ENCODE measurements at places on chromosomes 7 and 10.

GRCh38 chr10:95328013-95328412 is 37.2 kb upstream of the PDLIM1 start:
- no peak for DNase-seq

DNA sequence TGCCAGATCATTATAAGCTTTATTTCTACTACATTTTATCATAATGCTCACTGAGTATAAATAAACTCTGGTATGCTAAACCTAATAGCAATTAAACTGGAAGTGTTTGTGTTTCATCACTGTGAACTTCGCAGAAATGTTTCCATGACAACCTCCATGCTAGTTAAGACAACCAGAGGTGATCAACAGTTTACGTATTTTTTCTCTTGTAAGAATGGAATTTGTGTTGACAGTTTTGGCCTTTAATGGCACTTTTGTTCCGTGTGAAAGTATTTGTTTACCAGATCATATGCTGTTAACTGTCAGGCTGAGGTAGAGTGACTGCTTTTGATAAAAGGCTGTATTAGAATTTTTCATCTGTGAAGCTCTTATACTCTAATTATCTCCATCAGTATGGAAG is 212.1 kb upstream of the PPP1R3A start:
- peak; percentile 63 for DNase-seq

GRCh38 chr7:124084024-124084423 is 51.2 kb upstream of the TMEM229A start:
- peak; percentile 2 for DNase-seq

DNA sequence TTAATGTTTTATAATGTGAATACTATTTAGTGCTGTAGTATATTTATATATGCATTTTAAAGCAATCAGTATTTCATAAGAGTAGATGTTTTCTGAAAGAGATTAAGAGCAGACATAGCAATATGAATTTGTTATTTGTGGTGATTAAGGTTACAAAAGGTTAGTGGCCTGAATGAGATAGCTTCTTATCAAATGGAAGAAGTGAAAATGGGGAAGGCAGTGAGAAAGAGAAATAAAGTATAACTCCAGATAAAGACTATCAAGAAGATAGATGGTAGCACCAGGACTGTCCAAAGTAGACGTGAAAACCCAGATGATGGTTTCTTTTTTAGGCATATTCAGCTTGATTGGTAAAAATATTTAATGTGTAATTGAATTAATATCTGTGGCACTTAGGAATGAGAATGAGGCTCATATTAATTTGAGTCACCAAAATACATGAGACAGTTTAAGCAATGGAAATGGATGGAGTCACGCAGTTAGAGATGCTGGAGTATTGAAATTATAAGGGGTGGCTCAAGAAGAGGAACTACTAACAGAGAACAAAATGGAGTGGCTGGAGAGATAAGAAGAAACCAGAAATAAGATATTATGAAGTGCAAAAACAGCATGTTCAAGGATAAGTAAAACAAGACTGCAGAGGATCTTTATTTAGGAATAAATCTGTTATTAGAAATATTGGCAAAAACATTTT is 288.0 kb upstream of the SEMA3C start:
- no peak for DNase-seq

DNA sequence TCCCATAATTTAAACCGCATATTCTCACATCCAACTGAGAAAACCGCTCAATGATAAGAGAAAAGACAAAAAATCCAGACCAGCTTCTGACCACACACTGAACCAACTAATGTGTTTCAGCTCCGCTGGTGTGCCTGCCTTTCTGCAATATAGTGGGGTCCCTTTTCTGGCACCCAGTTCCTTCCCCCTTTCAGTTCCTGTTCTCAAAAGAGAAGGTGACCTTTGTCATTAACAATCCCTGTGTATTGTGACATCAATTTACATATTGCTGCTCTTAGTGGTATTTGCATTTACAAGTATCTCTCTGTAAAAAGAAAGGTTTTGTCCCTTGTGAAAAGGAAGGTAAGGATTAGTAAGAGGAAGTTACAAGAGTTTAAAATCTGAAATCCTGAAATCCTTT is 1.4 kb downstream of the PPP1R17 start:
- DNase-seq = no peak

- peak; percentile 35 for DNase-seq
These were observed 687.5 kb downstream of the SORCS3 start for GRCh38 chr10:105328503-105329133.

DNA sequence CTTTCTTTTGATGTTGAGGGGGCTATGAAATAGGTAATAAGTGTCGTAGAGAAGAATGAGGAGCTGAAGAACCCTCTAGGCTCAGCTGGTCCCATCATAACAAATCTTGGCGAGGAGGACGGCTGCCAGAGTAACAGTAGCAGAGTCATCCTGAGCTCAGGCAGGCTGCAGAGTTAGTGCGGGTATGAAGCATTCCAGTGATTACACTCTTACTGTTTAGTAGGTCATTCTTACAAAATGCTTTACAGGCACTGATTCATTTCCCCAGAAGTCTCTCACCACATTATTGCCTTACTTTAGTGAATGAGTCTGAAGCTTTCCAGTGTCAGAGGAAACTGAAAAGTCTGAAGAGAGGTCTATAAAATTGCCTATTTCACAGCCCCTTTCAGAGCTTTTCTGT is 43.9 kb upstream of the GPR158 start:
- no peak for DNase-seq

- no peak for DNase-seq
These were observed 44.9 kb upstream of the CNPY1 start for GRCh38 chr7:155591055-155591775.

- DNase-seq = peak; percentile 87
These were observed 25.9 kb downstream of the DGKI start for GRCh38 chr7:137820677-137821420.

GRCh38 chr7:35029311-35029710 is 8.0 kb downstream of the DPY19L1 start:
- DNase-seq = no peak

GRCh38 chr10:66586897-66587679 is 338.7 kb upstream of the LRRTM3 start:
- DNase-seq = no peak

DNA sequence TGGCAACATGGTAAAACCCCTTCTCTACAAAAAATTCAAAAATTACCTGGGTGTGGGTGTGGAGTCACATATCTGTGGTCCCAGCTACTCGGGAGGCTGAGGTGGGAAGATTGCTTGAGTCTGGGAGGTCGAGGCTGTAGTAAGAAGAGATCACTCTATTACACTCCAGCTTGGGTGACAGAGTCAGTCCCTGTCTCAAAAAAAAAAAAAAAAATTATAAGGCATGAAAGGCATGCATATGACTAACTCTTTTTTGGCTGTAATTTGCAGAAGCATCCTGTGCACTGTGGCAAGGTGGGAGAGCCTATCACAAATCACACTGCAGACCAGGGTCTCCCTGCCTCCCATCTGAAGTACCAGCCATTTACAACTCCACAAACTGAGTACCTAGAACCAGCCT is 14.1 kb upstream of the MYPN start:
- no peak for DNase-seq

DNA sequence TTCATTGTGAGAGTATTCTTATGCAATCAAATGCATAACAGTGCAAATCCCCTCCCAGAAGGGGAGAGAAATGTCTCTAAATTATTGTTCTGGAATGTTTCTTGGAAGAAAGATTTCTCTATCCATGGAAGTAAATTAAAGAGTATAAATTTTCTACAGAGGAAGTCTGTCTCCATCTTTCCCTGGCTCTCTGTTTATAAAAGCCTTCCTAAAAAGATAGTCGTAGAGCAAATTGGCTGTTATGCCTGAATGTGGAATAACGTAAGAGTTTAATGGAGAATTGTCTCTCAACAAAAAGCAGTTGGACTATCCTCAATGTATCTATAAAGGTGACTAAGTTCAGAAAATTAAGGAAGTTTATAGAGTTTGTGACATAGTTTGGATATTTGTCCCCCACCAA is 76.3 kb downstream of the GNAT3 start:
- DNase-seq = no peak

GRCh38 chr7:39102234-39102633 is 124.5 kb downstream of the POU6F2 start:
- DNase-seq = no peak

DNA sequence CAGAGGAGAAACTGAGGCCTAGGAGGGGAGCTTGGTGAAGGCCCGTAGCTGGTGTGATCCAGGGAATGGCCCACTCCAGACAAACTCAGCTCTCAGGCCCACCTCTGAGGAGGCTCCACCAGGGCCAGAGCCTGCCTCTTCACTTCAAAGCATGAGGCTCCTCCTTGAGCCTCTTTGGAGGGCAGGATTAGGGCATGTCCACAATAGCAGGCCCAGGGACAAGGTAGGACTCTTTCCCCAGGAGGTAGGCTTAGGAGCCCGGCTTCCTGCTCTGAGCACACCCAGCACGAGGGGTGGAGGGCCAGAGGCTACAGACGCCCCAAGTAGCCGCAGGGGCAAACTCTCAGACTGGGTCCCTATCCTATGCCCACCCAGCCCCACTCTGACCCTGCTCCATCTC is 164.6 kb upstream of the ZMIZ1 start:
- no peak for DNase-seq

GRCh38 chr7:47513741-47514241 is 68.1 kb downstream of the TNS3 start:
- DNase-seq = peak; percentile 85

GRCh38 chr7:71716690-71717089 is 584.7 kb downstream of the GALNT17 start:
- DNase-seq = no peak

GRCh38 chr10:96647466-96647865 is 60.7 kb upstream of the TM9SF3 start:
- no peak for DNase-seq

DNA sequence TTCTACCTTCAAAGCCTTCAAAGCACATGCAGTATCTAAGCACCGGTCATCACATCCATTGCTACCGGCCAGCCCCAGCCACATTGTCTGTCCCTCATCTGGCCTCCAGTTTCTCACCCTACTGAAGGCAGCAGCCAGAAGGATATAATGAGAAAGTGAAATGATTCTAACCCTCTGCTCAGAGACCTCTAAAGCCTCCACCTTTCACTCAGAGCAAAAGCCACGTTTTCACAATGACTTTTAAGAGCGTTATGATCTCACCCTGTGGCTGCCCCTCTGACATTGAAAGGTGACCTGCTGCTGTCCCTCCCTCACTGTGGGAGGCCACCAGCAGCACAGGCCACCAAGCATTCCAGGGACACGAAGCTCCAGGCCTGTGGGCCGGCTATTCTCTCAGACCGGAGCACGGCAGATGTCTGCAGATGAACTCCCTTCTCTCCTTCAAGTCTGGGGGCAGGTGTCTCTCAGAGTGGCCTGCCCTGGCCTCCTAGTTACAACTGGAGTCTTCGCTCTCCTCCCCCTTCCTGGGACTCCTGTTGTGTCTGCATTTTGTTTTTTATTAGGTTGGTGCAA is 94.9 kb upstream of the EEPD1 start:
- DNase-seq = no peak

GRCh38 chr7:40205992-40206391 is 71.2 kb downstream of the SUGCT start:
- DNase-seq = no peak

GRCh38 chr7:27759491-27759890 is 19.5 kb downstream of the TAX1BP1 start:
- DNase-seq = no peak

DNA sequence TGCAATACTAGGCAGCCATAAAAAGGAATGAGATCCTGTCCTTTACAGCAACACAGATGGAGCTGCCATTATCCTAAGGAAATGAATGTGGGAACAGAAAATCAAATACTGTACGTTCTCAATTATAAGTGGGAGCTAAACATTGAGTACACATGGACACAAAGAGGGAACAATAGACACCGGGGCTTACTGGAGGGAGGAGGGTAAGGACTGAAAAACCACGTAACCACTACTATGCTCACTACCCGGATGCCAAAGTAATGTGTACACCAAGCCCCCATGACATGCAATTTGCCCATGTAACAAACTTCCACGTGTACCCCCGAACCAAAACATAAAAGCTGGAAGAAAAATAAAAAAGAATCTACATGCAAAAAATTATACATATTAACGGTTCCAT is 587.0 kb downstream of the PARD3 start:
- no peak for DNase-seq

DNA sequence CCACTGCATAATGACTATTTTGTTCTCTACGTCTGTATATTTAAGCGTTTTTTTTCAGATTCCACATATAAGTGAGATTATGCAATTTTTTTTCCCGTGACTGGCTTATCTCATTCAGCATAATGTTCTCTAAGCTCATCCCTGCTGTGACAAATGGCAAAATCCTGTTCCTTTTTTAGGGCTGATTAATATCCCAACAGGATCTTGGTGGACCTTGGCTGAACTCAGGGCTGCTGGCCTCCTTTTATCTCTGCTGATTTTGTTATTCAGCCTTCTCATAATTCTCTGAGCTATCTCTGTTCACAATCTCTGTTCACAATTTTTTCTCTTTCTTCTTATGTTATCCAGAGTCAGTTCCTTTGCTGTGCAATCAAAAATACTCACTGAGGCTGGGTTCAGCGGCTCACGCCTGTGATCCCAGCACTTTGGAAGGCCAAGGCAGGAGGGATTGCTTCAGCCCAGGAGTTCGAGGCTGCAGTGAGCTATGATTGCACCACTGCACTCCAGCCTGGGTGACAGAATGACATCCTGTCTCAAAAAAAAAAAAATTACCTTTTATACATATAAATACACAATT is 1035.9 kb upstream of the AUTS2 start:
- no peak for DNase-seq

DNA sequence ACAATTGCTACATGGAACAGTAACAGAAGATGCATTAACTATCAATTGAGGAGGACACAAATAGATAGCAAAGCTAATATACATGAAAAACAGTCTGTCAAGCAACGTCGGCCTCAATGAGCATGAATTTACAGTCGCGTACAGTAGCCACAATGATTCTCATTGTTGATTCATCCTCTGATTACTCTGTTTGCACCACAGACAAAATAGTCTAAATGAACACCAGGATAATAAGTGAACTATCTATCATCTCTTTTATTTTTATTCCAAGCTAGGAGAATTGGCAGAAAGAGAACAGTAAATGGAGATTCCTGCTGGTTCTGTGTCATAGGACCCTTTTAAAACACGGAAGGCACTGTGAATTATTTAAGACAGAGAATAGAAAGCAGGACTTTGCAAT is 108.5 kb downstream of the EVX1 start:
- DNase-seq = peak; percentile 31

GRCh38 chr10:112785089-112785488 is 165.0 kb upstream of the TCF7L2 start:
- no peak for DNase-seq

DNA sequence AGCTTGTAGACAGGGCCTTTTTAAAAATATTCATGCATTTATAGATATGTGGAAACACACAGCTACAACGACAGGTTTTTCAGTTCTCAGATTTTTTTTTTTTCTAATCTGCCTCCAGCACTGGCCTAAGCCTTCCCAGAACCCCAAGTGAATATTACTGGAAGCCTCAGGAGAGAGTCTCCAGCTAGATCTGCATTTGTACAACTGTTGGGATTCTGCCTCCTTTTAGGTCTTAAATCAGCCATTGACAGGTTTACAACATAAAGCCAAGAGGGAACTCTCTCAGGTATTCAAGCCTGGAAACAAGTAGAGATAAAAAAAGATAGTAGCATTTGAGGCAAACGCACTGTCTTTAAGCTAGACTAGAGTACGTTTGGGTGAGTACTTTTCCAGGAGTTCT is 275.8 kb downstream of the ANKRD30A start:
- no peak for DNase-seq

- no peak for DNase-seq
These were observed 59.2 kb downstream of the WIPF3 start for GRCh38 chr7:29865526-29865925.

All from eye (tissue), 1 donor.